Activated CD4-positive, alpha-beta T cell treated with anti-CD3 and anti-CD28 coated beads, Interleukin-2, amount 10 ng/mL, durations not matched to agents 7 days and 5 days (primary cell): ENCODE measurements at places on chromosomes 3 and 15. TPM values are rescaled to one million over a fixed set of nuclear protein-coding genes. Genes with fewer than 3 reads are reported as not detected.

GRCh38 chr15:74792227-74793016 is 10.5 kb downstream of the CSK start:
- no peak for DNase-seq

- DNase-seq = no peak
Observed at GRCh38 chr3:195129644-195130492, 141.1 kb downstream of the XXYLT1 start.

The PIF1 gene
- total RNA-seq = 66.1 TPM

The PLSCR5 gene
- total RNA-seq = not detected

GRCh38 chr3:157479464-157480243 is 23.6 kb downstream of the VEPH1 start:
- DNase-seq = no peak

The ARRDC4 gene
- total RNA-seq = 0.52 TPM

DNA sequence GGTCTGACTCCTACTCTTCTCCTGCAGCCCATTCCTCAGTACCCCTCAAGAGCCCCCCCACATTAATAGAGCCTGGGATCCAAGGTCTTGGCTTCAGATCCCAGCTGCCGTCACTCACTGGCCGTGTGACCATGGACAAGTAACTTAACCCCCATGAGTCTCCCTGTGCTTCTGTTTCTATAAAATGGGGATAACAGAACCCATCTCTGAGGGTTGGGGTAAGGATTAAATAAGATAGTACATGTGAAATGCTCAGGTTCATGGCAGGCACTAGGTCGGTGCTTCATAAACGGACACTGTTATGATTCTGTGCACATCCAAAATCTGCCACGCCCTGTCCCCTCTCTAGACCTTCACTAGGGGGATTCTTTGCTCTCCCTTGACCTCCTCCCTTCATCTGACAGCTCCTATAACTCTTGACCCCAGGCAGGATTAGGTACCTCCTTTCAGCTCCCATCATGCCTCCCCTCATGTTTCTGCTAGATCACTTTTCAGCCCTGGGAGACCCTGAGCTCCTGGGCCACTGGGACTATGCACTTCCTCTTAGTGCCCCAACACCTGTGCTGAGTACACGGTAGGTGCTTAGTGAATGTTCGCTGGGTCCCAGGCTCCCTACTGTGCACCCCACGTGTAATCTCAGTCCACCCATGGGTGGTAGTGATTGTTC is 1.5 kb downstream of the CAND2 start:
- DNase-seq = no peak
